Hippocampal formation (tissue), 2 donors: ENCODE measurements at places on chromosomes 13 and 19.

- DNase-seq: no peak
Observed at GRCh38 chr13:46197299-46198048, 14.3 kb upstream of the LRRC63 start.

DNA sequence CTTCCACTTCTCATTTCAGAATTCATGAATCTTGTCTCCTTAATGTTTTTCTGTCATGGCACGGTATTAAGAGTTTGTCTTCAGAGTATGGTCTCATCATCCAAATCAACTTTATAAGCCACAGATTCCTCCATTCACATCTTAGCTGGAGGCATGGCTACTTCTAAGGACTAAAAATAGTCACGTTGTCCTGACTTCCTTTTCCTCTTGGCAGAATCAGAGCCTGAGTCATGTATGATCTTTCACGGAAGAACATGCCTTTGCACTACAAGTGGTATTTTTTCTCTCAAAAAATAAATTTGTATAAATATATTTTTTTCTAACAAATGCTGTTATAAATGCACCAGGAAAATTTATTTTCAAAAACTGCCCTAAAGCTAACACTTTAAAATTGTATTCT is 71.4 kb downstream of the ALOX5AP start:
- DNase-seq: no peak

DNA sequence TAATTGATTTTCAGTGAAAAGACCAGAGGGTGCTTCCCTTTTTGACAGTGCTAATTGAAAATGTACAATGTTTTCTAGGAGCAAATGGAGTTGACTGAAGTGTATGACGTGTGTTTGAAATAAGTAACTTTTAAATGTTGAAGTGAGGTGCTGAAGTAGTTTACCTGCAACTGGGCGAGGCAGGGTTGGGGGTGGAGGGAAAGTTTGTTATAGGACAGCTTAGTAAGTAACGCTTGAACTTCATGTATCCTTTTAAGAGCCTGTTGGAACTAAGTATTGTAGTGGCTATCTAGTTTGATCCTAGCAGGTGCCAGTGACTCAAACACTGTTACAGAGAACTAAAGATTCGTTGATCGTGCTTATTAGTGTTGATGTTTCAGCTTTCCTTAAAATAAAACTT is 5.9 kb downstream of the SLAIN1 start:
- DNase-seq: no peak

GRCh38 chr13:53341144-53341510 is 312.5 kb downstream of the OLFM4 start:
- DNase-seq: no peak

DNA sequence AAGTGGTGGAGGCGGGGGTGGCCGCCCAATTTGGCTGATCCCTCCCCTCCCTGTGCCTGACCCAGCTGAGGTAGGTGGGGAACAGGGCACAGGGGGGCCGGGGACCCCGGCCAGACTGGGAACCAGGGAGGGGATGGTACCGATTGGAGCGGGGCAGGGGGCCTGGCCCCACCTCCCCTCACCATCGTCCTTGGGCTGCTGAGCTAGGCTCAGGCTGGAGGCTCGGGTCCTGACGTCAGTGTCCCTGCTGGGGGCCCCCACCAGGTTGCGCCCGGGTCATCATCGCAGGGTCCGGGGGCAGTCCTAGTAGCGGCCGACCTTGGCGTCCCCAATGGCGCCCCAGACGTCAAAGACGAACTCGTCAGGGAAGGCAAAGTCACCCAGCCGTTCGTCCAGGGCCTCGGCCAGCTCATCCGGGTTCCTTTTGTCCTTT is 3.0 kb upstream of the PTGER1 start:
- no peak for DNase-seq

DNA sequence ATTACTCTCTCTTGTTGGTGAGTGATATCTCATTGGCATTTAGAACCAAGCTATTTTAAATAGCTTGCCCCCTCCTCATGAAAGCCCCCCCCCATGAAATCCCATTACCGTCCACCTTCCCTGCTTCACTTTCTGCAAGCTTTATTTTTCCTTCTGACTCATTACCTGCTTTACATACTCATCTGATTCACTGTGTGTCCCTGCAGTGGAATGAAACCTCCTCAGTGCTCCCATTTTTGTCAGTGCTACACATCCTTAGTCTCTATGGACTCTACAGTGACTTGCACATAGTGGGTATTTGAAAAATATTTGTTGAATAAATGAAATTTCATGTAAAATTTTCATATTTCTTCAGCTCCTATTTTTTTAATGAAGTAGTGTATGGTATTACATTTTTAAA is 62.3 kb downstream of the DOCK9 start:
- DNase-seq: no peak

- DNase-seq: peak; percentile 9
Observed at GRCh38 chr13:107650081-107650701, 565.1 kb downstream of the LIG4 start.

DNA sequence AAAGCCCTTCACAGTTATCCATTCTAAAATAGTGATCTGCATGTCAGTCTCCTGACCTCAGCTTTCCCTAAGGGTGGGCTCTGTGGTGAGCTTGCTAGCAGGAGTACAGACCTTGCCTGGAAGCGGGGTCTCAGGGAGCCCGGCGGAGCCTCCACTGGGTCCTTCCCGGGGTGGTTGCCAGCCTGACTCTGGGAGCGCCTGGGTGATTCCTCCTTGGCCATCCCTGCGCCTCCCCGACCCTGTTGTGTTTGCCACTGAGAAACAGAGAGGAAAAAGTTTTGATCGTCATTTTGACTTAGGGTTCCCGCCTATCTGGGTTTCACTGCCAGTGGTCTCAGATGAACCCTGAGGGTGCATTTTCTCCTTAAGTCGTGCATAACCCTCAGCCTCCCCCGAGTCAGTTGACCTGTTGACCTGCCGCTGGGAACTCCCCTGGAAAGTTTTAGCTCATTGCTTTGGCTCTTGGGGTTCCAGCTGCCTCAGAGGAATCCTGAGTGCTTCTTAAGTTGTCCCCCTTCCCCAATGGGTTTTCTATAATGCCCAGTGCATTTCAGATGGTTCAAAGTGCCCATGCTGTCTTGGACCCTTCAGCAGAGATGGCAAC is 117.8 kb downstream of the RAB20 start:
- DNase-seq: no peak

DNA sequence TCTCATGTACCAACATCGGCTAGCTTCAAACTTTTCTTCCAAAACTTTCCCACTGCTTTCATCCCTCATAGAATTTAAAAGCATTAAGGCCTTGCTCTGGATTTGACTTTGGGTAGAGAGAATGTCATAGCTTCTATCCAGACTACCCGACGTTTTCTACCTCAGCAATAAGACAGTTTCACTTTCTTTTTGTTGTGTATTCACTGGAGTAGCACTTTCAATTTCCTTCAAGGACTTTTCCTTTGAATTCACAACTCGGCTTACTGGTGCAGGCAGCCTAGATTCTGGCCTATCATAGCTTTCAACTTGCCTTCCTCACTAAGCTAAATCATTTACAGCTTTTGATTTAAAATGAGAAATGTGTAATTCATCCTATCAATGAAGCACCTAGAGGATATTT is 420.4 kb upstream of the GPC6 start:
- no peak for DNase-seq

DNA sequence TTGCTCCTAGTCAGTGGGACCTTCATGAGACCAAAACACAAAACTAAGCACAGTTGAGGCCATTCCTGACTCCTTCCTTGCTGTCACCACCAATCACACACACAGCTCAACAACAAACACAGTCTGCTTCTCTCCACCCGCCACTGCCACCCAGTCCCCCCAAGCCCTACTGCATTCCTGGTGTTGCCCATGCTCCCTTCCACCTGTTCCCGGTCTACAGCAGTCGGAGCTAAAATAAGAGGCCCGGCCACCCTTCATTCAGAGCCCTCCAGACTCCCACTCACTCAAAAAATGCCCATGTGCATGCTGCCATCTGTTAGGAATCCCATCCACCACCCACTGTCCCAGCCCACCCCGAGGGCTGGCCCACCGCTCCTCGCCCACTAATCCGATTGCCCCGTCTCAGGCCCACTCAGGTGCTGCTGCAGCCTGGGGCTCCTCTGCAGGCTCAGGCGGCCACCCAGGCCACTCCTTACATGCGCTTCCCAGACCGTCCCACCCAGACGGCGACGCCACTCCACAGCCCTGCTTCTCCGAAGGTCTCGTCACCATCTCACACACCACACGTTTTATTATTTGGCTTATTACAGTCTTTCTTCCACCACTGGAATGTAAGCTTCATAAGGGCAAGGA is 127.6 kb downstream of the RNF17 start:
- no peak for DNase-seq

GRCh38 chr13:79936368-79937136 is 404.4 kb downstream of the SPRY2 start:
- DNase-seq: peak; percentile 98

- DNase-seq: no peak
Observed at GRCh38 chr19:18118420-18119012, 20.9 kb downstream of the MAST3 start.

DNA sequence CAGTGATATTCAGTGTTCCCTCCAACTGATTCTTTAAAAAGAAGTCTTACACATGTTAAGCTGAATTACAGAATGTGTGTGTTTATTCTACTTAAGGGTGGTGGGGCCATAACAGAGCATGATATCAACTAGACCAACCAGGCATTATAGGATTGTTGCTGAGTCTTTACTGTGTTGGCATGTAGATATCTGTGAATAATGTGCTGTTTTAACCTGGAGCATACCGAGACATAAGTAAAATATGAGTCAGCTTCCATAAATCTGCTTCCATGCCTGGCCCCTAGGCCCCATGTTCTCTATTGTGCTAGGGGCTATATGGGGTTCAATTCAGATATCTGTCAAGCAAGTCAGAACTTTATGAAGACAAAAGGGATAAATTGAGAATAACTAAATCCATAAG is 295.7 kb downstream of the MTUS2 start:
- DNase-seq: no peak

GRCh38 chr13:64293923-64294322 is 2878.3 kb upstream of the PCDH20 start:
- no peak for DNase-seq

DNA sequence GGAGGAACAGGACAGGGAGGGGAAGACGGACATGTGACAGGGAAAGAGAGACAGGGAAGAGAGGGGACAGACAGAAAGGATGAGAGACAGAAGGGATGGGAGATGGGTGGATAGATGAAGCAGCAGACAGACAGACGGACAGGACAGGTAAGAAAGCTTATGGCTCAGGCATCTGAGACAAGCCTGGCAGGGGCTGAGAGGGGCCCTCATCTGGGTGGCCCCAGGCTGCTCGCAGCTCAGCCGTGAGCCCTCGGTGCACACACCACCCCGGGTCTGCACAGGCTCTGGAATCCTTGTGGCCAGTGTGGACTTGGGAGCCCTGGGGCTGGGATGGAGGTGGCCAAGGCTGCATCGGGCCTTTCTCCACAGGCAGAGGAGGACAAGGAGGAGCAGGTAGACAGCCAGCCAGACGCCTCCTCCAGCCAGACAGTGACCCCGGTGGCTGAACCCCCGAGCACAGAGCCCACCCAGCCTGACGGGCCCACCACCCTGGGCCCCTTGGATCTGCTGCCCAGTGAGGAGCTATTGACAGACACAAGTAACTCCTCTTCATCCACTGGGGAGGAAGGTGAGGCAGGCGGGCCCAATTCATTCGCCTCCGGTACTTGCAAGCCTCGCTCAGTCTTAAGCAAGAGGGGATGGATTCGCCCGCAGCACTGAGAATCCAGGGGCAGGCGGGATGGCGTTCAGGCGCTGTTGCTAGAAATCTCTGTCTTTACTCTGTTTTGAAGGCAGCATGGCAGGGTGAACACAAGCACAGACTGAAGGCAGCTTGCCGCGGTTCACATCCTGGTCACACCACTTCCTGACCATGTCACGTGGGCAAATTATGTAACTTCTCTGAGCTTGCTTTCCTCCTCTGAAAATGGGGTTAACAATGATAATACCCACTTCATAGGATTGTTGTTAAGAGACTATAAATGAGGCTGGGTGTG is 14.0 kb downstream of the GRAMD1A start:
- no peak for DNase-seq

DNA sequence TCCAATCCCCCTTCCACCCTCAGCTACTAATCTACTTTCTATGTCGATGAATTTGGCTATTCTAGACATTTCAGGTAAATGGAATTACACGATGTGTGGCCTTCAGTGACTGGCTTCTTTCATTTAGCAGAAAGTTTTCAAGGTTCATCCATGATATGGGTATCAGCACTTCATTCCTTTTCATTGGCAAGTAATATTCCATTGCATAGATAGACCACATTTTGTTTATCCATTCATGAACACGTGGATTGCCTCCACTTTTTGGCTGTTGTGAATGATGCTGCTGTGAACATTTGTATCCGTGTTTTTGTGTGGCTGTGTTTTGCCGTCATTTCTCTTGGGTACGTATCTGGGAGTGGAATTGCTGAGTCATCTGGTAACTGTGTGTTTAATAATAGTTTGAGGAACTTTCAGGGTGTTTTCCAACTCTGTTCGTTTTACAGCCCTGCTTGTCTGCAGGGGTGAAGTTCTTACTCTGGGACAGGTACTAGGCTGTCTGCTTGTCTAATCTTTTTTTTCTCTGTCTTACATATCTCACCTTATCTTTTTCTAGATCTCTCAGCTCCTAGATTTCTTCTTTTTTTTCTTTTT is 32.5 kb downstream of the MARK4 start:
- no peak for DNase-seq

DNA sequence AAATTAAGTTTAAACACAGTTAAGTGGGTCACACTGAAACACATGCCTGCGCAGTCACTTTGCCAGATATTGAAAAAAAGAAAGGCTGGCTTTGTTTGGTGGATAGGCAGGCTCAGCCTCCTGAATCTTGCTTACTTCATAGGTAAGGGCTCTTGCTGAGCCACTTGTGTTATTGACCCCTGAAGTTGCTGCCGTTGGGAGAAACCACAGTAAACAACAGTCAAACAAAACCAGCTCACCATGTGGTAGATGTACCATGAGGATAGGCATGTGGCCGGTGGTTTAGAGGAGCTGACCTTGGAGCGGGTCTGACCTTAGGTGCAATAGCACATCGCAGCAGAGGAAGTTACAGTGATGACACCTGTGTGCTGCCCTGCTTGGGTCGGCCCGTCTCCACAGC is 52.2 kb downstream of the SPATA13 start:
- peak; percentile 34 for DNase-seq

DNA sequence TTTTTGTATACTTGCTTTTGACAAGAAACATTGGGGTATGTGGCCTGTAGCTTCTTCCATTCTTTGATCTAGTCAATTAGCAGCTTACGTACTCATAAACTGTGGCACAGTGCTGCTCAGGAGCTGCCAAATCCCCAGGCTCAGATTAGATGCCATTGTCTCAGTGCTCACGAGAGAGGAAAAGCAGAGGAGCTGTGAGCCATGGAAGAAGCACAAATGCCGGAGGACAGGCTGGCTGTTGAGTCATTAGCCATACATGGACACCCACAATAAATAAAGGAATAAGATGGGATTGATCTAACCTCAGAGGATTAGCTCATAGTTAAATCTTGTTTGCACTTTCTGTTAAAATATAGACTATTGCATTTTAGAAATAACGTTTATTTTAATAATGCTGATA is 121.7 kb downstream of the POSTN start:
- no peak for DNase-seq

GRCh38 chr19:45047188-45047797 is 8.4 kb downstream of the CLASRP start:
- DNase-seq: no peak

- DNase-seq: no peak
Observed at GRCh38 chr19:18294467-18294864, 13.0 kb upstream of the JUND start.
